Mucosa of descending colon (tissue), 3 donors: ENCODE measurements at places on chromosomes 1 and 21.
A peak's percentile ranks its signal among the peaks of the same experiment; 100 is the strongest.

GRCh38 chr1:167500283-167500860, 18.0 kb downstream of the CD247 start:
- no peak for DNase-seq

- no peak for DNase-seq
Observed at GRCh38 chr1:168725060-168725459, 3.9 kb downstream of the DPT start.

DNA sequence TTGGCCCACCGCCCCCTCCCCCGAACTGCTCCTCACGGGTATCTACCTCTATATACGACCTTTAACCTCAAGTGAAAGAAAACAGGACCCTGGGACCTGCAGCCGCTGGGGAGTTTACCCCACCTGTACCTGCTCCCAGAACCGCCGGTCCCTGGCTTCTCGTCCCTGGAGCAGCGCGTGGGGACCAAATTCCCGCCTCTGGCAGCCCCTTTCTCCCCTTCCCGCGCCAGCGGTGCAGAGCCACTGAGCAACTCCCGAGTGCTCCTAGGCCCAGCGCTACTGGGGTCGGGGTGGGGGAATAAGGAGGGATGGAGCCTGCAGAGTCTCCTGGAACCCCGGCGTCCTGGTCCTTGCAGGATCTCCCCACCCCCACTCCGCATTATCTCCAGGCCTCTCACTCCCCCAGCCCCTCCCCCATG, 1.6 kb downstream of the SYT6 start:
- DNase-seq = no peak

DNA sequence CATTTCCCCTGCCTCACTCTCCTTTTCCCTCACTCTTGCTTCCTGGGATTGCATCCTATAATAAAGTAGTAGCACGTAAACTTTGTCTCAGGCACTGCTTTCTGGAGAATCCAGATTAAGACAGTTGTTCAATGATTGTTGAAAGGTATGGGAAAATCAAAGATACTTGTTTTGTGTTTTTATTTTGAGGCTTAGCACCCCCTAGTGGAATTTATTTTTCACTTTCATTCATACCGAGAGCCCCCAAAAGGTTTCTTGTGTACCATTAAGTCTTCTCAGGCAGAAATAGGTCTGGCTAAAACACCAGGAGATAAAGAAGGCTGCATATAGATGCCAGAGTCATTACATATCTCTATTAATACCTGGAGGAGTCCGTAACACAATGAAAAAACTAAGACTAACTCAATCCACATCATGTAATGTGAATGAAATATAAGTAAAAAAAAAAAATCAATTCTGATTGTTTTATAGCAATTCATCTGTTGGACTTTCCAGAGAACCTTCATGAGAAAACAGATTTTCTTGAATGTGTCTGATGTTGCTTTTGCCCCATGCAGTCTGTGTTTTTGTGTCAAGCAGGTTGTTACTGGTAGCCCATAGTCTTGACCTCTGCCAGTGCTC, 103.5 kb downstream of the RPE65 start:
- DNase-seq = no peak

GRCh38 chr1:23963617-23964234, 4.1 kb downstream of the PNRC2 start:
- DNase-seq = no peak

DNA sequence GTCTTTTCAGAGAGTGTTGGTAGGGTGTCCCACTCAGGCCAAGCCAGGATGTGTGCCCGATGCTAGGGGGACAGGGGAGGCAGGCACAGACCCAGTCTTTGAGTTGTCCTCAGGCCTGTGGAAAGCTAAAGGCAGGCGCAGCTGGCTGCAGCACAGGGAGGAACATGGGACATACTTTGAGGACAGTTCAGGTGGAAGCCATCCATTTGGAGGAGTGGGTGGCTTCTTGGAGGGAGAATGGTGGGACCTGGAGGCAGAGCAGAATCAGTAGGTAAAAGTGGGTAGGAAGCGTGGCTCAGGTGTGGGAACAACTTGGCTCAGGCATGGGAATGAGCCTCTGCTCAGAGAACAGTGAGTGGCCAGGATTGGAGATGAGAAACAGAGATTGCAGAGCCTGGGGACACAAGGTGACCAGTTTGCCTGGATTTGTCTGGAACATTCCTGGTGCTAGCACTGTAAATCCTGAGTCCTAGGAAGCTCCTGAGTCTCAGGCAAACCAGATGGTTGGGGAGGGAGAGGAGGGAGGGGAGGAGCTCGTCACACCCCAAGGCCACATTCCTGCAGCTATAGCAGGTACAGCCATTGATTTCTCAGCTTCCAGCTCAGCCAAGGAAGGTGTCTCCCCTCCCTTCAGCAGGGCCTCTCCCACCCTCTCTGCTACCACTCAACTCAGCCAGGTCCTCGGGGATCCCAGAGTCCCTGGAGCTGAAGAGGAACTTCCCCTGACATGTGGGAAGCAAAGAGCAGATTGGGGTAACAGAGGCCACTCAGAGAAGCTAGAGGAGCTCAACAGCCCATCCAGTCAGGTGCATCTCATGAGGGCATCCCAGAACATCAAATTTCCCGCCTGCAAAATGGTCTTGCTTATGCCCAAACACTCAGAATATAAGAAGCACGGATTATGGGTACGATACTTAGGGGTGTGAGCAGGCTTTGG, 65.2 kb upstream of the TINAGL1 start:
- DNase-seq = peak; percentile 63

- DNase-seq = no peak
Observed at GRCh38 chr21:35236090-35236489, 187.0 kb upstream of the RUNX1 start.

DNA sequence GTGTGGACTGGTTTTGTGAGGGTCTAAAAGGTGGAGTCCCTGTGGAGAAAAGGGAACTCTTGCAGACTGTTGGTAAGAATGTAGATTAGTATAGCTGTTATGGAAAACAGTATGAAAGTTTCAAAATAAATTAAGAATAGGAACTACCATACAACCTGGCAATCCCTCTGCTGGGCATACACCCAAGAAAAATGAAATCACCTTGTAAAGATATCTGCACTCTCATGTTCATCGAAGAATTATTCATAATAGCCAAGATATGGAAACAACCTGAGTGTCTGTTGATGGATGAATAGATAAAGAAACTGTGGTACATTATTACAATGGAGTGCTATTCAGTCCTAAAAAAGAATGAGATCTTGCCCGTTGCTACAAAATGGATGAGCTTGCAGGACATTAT, 109.6 kb downstream of the TBX19 start:
- DNase-seq = no peak

GRCh38 chr1:176696109-176696508, 233.1 kb downstream of the PAPPA2 start:
- DNase-seq = no peak

DNA sequence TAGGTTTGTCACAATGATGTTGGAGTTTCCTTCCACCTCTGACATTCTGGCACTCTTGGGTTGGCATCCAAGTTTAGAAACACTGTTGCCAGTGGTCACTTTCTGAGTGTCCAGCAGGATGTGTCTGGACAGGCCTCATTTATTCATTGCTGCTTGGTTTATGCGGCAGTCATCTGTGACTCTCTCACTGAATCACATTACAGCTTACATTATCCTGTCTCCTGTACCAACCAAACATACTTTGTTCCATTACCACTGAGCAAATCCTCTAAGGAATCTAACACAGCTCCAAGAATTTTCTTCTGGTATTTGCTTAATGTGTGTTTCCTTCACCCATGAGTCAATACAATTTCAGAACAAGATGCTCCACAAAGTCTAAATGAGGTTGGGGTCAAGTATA, 19.9 kb downstream of the SGIP1 start:
- no peak for DNase-seq

GRCh38 chr1:236716160-236716559, 29.9 kb downstream of the ACTN2 start:
- no peak for DNase-seq

GRCh38 chr1:68375919-68376318, 73.8 kb downstream of the RPE65 start:
- no peak for DNase-seq
